ENCODE measurements at places on chromosomes 4 and X. TPM values are rescaled to one million over a fixed set of nuclear protein-coding genes. Genes with fewer than 3 reads are reported as not detected.

Gene L1CAM
- 0.27 TPM for total RNA-seq

Gene IL21
- not detected for total RNA-seq

Gene DRD5
- total RNA-seq = not detected

Gene PPP4R3C
- not detected for total RNA-seq

Gene RBMXL3
- not detected for total RNA-seq

Gene VSIG4
- total RNA-seq = not detected

Gene FGD1
- total RNA-seq = 8.3 TPM

Gene SUPT20HL1
- not detected for total RNA-seq

Gene PDCL2
- not detected for total RNA-seq

Gene LIMCH1
- 27.4 TPM for total RNA-seq

Gene RASSF6
- total RNA-seq = under 0.01 TPM

Gene H2BW2
- total RNA-seq = not detected

Gene EXOC1L
- total RNA-seq = not detected

Gene GAGE1
- total RNA-seq = not detected

Gene CCSER1
- total RNA-seq = 2.2 TPM

Gene SNCA
- total RNA-seq = 78.9 TPM

Gene NPNT
- under 0.01 TPM for total RNA-seq

Gene DCAF8L1
- total RNA-seq = not detected

Gene FGF16
- 6.7 TPM for total RNA-seq

Gene TRAM1L1
- 0.57 TPM for total RNA-seq

Gene TSPAN7
- total RNA-seq = 12.0 TPM

Gene MAGEB1
- total RNA-seq = not detected

Gene XK
- 0.07 TPM for total RNA-seq

Gene PARM1
- total RNA-seq = under 0.01 TPM

Gene CCKAR
- total RNA-seq = not detected

Gene KIAA1210
- not detected for total RNA-seq

Gene KLB
- under 0.01 TPM for total RNA-seq

Gene UNC5C
- under 0.01 TPM for total RNA-seq

Gene DUX4
- total RNA-seq = not detected
